Epithelial cell of prostate (primary cell): ENCODE measurements at places on chromosomes 2 and 18.
A peak's percentile ranks its signal among the peaks of the same experiment; 100 is the strongest.

DNA sequence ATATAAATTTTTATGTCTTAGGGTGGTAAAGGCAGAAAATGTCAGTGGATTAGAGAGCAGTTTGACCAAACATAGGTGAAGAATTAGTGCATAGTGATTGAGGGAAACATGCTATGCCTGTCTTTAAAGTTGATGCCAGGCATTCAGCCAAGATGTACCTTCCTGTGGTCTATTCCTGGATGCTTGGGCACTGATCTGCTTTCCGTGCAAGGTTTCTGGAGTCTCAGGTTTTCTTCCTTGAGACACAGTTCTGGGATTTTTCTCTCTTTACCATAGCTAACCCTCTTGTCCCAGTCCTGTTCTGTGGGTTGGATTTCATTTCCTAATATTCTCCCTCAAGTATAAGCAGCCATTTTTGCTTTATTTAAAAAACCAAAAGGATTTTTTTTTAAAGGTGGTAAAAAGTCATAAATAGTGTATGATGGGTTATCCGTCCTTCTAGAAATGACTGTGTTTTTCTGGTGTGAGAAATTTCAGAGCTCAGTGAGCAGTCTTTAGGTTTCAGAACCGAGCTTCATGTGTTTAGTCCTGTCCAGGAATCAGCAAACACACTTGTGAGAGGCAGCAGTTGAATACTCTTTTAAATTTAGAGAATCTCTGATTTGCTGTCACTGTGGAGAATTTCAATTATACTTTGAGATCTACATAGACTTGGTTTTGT lies 43.0 kb upstream of the CYBRD1 start:
- DNase-seq: no peak

DNA sequence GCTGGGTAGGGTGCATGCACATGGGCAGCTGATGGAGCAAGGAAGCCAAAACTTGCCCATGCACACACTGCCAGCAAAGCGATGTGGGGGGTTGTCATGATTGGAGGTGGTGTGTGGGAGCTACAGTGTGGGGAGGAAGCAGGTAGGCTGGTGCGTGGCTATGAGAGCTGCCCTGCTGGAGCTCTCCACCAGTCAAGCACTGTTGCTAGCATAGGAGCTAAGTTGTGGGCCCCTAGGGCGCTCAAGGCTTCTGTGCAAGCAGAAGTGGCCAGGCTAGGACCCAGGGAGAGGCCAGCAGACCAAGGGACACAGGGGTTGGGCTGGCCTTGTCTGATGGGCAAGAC lies 20.2 kb downstream of the EHBP1 start:
- DNase-seq: no peak

GRCh38 chr18:39062426-39062825 lies 1496.8 kb upstream of the CELF4 start:
- DNase-seq: no peak

DNA sequence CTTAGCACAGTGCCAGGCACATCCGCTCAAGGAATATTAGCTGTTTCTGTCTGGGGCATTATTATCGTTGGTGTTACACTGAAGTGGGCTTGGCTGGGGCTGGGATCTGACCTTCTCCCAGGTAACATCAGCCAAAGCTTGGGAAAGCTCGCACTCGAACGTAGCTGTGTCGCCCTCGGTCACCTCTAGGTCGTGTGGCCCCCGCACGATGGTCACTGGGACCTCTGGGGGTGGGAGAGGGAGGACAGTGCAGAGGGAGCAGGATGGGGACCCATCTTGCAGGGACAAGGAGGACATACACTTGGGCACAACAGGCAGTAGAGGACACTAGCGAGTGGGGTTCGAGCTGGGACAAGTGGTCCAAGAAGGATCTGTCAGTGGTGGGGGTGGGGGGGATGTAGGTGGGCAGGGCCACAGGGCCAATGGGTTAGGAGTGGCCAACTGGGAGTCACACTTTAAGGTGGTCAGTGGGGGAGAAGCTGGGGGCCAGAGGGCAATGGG lies 9.7 kb downstream of the TMEM198 start:
- no peak for DNase-seq

DNA sequence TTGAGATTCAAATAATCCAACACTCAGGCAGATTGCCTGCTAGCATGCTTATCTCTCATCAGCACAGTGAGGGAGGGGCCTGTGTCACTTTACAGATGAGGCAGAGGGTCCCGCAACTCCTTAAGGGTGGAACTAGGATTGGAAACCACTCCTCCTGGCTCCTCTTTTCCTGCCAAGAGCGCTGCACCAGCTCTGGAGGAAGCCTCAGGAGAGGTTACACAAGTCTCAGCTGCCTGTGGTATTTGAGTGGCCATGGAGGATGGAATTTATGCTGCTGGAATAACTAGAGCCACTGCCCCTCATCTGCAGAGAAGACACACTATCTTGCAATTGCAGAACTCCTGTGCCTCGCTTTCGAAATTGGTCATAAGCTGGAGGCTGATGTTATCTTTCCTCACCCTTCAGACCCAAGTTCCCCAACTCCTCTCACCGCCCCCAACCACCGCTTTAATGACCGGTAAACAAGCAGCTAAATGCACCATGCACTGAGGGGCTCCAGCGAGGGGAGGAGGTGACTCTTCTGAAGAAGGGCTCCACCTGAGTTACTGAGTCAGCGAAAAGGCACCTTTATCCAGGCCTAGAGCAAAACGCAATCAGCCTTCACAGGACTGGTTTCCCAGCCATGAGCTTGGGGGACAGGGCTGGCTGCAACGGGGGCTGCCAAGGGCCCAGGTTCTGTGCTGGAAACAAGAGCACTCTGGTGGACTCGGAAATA lies 245.8 kb downstream of the SOX11 start:
- DNase-seq: no peak

- DNase-seq: no peak
These were observed 821.4 kb downstream of the RNF144A start for GRCh38 chr2:7738596-7738995.

DNA sequence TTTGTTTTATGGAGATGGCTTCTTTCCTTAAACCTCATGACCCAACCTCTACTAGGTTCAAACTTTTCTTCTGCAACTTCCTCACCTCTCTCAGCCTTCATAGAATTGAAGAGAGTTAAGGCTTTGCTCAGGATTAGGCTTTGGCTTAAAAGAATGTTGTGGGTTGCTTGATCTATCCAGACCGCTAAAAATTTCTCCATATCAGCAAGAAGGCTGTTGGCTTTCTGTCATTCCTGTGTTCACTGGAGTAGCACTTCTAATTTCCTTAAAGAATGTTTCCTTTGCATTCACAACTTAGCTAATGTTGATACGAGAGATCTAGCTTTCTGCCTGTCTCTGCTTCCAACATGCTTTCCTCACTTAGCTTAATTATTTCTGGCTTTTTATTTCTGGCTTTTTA lies 58.1 kb upstream of the KYNU start:
- DNase-seq: no peak

DNA sequence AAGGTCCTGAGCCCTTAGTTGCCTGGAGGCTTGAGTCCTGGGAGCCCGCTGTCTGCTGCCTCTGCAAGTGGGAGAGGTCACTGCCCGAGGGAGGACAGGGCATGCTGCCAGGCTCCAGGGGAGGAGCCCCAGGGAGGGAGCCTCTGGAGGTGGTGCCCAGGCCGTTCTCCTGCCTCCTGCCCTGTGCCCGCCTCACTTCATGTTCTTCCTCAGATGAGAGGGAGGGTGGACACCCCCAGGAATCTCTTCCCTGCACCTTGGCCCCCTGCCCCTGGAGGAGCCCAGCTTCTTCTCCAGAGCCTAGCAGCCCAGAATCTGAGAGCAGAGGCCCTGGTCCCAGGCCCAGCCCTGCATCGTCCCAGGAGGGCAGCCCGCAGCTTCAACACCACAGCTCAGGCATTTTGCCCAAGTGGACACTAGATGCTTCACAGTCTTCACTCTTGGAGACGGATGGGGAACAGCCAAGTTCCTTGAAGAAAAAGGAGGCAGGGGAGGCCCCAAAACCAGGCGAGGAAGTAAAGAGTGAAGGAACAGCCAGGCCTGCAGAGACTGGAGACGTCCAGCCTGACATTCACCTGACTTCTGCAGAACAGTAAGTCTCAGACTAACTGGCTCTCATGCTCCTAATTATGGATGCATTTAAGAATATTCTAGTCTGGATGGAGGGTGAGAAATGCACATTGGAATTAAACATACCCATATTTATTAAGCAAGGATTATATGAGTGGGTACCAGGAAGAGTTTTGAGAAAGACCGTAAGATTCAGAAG lies 12.1 kb downstream of the PSD4 start:
- DNase-seq: no peak

DNA sequence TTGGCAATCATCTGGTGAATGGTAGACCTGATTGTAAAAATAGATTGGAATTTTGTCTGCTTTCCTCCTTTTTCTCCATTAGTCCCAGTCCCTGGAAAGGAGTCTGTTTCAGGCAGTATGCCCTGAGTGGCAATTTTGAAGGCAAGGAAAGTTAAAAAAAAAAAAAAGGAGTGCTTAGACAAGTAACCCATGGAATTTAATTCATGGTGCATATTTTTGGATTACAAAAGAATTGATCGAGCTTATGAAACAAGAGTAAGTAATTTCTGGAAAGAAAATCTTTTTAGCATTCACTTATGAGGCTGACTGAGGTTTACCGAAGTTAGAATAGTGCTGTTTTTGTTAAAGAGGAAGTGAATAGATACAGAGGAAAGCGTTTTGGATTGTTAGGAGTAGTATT lies 29.4 kb upstream of the TMEM178A start:
- DNase-seq: no peak

DNA sequence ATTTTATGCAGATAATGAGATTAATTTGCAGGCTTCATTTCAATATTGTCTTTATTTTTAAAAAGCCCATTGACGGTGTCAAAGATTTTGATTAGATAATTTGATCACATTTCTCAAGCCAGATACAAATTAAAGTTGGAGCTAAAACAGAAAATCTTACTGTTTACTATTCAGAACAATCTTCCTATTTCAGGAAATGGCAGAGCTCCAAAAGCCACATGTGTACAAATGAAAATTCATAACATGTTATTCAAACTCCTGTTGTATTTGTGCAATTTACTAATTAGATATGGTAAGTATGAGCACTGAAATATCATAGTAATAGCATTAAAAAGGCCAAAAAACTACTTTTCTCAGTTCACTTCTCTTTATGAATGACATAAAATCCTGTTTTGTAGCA lies 682.9 kb downstream of the KCNJ3 start:
- DNase-seq: no peak

DNA sequence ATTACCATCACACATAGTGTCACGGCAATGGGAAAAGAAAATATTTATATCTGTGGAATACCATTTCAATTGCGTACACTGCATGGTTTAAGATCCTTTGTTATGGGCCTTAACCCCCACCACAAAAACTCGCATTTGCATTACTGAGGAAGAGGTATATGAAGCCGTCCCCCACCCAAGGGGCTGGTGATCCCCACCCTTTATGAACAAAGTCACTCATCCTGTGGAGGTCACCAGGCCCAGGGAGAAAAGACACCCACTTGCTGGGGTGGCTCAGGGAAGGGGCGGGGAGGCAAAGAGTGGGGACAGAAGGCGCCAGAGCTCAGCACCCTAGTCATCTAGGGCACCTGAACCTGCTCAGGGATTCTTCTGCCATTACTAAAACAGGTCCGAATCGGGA lies 133.8 kb downstream of the ZNF516 start:
- no peak for DNase-seq

DNA sequence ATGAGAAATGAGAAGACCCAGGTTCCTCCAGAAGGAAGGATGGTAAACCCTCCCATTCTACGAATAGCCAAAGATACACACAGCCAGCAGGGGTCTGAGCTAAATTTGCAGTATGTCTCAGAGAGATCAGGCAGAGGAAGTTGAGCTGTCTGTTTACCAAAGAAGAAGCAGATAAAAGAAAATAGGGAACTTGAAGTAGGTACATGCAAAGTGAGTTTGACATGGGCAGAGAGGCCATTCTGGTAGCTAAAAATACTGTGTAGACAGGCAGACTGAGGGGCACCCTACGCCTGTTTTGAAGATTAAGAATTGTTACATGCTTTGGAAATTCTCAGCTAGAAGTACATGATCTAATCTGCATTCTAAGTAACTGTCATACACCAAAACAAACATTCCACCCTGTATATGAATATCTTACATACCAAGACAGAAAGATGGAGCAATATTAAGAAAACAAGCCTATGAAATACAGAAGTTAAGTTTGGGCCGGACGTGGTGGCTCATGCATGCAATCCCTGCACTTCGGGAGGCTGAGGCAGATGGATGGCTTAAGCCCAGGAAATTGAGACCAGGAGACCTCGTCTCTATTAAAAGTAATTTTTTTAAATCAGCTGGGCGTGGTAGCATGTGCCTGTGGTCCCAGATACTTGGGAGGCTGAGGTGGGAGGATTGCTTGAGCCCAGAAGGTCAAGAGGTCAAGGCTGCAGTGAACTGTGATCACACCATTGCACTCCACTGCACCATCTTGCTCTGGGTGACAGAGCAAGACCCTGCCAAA lies 157.9 kb downstream of the ANKRD44 start:
- DNase-seq: no peak

DNA sequence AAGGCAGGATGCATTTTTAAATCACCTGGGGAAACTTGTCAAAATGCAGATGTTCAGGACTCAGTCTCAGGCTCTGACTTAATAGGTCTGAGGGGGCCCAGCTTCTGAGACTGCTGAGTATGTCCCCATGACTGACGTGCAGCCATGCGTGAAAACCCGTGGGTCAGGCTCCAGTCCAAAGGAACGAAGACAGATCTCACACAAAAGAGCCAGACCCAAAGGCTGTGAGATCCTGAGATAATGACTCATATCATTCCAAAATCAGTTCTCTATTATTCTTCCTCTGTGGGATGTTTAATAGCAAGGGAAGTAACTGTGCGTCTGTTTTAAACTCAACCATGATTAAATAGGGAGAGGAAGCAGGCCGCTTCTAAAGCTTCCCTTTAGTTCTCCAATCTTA lies 107.4 kb upstream of the ACAA2 start:
- DNase-seq: peak; percentile 10

GRCh38 chr2:109049022-109049421 lies 60.0 kb upstream of the EDAR start:
- no peak for DNase-seq

DNA sequence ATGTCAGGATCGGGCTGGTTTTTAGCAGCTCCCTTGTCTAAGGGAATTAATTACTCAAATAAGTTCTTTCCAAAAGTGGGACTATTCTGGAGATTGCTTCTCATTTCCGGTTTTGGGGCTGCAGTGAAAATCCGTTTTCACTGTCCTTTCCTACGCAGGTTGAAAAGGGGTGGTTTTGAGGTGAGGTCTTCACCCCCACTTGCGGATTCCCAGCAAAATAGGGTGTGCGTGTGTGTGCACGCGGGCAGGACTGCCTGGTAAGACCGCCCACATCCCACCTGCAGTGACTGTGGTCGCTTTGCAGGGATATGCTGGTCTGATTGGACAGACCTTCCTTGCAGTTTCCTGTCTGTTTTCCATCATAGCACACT lies 472 bp upstream of the PLEKHM3 start:
- no peak for DNase-seq

GRCh38 chr2:229300790-229301189 lies 29.7 kb upstream of the PID1 start:
- no peak for DNase-seq

DNA sequence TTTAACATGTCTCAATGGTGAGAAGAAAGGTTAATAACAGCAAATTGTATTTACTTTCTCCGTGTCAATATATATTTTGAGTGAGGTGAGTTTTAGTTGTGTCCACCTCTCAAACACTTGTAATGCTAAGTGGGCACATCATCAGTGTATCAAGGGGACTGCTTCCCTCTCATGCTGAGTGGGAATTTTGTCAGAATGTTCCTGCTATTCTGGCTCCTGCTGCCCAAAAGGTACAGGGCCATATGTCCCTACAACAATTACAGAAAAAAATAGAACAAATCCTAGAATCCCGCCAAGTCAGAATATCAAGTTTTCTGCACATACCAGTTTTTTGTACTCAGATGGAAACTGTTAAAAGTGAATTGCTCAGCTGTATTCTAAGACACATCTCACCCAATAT lies 5.4 kb upstream of the CERKL start:
- DNase-seq: no peak

GRCh38 chr2:88351249-88351601 lies 101.3 kb downstream of the FOXI3 start:
- DNase-seq: no peak
